Liver (tissue), 10 donors: ENCODE measurements at places on chromosomes 4 and X.

GRCh38 chr4:130722361-130722760, 1626.4 kb downstream of the C4orf33 start:
- no peak overlapping the region for H3K27ac ChIP-seq
- no peaks in the 10 kb centered on the region for H3K27me3 ChIP-seq
- H3K36me3 ChIP-seq: no peaks in the 10 kb centered on the region
- H3K4me1 ChIP-seq: no peaks in the 10 kb centered on the region
- no peak for DNase-seq
- no peak overlapping the region for H3K4me3 ChIP-seq

GRCh38 chrX:86369847-86370630, 221.8 kb downstream of the DACH2 start:
- no peaks in the 10 kb centered on the region for H3K36me3 ChIP-seq
- DNase-seq: no peak
- H3K4me3 ChIP-seq: no peak overlapping the region
- no peaks in the 10 kb centered on the region for H3K27me3 ChIP-seq

DNA sequence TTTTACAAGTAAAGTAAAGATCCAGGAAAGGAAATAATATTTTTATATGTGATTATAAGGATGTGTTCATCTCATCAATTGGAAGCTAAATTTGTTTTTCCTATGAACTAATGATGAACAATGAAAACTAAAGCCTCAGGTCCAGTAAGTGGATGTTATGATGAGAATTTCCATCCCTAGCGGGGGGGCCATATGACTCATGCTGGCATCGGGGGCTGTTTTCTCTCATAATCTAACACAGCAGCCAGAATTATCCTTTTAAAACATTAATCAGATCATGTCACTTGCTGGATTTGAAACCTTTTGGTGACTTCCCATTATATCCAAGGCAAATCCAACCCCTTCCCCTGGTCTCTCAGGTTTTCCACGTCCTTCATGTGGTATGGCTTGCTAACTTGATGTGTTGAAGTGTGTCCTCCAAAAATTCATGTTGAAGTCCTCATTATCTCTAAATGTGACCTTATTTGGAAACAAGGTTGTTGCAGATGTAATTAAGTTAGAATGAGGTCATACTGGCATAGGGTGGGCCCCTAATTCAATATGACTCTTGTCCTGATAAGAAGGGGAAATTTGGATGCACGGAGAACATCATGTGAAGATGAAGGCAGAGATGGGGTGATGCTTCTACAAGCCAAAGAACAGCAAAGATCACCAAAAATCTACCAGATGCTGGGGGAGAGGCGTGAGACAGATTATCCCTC, 96.8 kb downstream of the AKAP4 start:
- no peak overlapping the region for H3K4me3 ChIP-seq
- DNase-seq: no peak
- no peaks in the 10 kb centered on the region for H3K27me3 ChIP-seq
- no peak overlapping the region for H3K27ac ChIP-seq
- no peaks in the 10 kb centered on the region for H3K36me3 ChIP-seq

- DNase-seq: no peak
- H3K4me3 ChIP-seq: no peak overlapping the region
- H3K27me3 ChIP-seq: no peaks in the 10 kb centered on the region
- H3K4me1 ChIP-seq: no peaks in the 10 kb centered on the region
- H3K27ac ChIP-seq: no peak overlapping the region
Measured at GRCh38 chr4:118774321-118774720, 61.6 kb downstream of the SEC24D start.

DNA sequence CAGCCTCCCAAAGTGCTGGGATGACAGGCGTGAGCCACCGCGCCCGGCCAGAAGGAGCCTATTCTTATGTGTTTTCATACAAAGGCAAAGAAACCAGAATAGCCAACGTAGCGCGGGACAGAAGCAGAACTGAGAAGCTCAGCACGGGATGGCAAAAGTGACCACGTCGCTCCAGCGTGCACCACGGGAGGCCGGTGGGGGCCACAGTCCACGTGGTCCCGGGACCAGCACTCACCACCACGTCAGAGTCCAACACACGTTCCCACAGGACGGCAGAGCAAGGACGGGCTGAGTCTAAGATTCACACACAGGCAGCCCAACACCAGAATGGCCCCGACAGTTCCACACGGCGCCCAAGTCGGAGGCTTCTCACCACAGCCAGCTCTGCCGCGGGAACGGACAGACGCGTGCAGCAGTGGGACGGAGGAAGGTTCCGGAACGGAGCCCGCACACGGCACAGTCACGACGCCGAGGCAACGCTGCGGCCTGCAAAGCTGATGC, 18.8 kb upstream of the GTPBP6 start:
- H3K27ac ChIP-seq: no peak overlapping the region
- H3K4me1 ChIP-seq: no peaks in the 10 kb centered on the region
- H3K27me3 ChIP-seq: no peaks in the 10 kb centered on the region
- DNase-seq: no peak
- H3K36me3 ChIP-seq: no peaks in the 10 kb centered on the region
- no peak overlapping the region for H3K4me3 ChIP-seq

DNA sequence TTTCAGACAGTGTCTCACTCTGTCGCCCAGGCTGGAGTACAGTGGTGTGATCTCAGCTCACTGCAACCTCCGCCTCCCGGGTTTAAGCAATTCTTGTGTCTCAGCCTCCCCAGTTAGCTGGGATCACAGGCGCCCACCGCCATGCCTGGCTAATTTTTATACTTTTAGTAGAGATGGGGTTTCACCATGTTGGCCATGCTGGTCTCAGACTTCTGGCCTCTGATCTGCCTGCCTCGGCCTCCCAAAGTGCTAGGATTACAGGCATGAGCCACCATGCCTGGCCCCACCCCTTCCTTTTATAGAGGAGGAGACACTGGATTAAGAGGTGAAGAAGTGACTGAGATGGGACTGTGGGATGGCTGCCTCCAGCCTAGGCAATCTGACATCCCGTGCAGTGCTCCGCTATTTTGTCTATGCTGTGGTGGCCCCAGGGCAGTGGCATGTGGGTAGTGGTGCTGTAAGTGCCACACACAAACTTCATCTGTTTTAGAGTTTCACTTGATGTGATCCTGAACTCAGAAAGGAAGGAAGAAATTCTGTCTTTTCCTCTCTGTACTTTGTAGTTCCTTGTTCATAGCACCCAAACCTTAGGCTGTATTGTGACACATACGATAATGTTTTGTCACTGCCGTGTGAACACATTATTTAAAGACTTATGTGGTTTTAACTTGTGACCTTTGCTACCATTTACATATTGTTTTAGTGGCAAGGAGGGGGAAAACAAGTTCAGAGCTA, 48.9 kb downstream of the FNIP2 start:
- H3K36me3 ChIP-seq: no peaks in the 10 kb centered on the region
- no peak for DNase-seq
- peak overlapping the region; percentile 82 for H3K27ac ChIP-seq
- no peaks in the 10 kb centered on the region for H3K27me3 ChIP-seq
- peaks cover 50% of the 10 kb centered on the region for H3K4me1 ChIP-seq

GRCh38 chrX:28498658-28499057, 88.6 kb upstream of the IL1RAPL1 start:
- no peaks in the 10 kb centered on the region for H3K27me3 ChIP-seq
- H3K4me1 ChIP-seq: no peaks in the 10 kb centered on the region
- H3K27ac ChIP-seq: no peak overlapping the region
- H3K4me3 ChIP-seq: no peak overlapping the region

DNA sequence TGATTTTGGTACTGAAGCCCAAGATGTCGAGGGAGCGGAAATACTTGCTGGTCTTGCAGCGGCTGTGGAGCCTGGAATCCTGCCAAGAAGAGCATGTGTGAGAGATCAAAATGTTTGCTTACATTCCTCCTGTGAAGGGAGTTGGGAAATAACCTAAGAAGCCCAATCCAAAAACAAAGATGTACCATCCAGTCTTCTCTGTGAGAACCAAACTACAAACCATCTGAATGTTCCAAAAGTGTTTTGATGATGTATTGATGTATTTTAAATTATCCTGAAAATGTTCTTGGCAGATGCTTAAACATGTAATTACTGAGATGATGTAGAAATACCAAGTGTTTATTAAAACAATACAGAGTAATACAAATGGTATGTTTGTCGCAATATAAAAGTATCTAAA, 10.1 kb upstream of the ADH1A start:
- H3K4me3 ChIP-seq: no peak overlapping the region
- H3K36me3 ChIP-seq: no peaks in the 10 kb centered on the region
- no peaks in the 10 kb centered on the region for H3K27me3 ChIP-seq
- peaks cover 4% of the 10 kb centered on the region for H3K4me1 ChIP-seq
- DNase-seq: peak; percentile 49
